ENCODE measurements at places on chromosomes 11 and 22.

DNA sequence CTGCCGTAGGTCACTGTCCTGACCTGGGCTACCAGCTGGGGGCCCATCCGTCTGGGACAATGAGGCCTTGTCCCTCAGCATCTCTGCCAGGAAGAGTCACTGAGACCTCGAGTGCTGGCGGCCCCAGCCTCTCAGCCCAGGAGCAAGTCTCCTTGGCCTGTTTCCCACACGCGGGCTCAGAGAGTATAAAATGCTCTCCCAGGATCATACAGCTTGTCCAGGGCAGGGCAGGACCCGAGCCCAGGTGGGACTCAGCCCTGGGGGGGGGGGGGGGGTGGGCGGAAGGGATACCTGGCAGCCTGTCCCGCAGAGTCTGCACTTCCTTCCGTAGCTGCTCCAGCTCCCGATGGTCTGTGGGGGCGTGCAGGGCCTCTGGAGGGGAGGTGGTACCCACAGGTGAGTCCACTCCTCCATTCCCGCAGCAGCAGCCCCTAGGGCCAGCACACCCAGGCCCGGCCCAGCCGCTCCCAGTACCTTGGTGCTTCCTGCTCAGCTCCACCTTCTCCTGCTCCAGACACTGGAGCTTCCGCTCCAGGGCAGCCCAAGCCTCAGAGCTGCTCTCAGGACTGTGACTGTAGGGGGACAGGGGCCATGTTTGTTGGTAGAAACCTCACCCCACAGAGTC, 7.9 kb downstream of the CDC42BPG start:
- no peak for DNase-seq

DNA sequence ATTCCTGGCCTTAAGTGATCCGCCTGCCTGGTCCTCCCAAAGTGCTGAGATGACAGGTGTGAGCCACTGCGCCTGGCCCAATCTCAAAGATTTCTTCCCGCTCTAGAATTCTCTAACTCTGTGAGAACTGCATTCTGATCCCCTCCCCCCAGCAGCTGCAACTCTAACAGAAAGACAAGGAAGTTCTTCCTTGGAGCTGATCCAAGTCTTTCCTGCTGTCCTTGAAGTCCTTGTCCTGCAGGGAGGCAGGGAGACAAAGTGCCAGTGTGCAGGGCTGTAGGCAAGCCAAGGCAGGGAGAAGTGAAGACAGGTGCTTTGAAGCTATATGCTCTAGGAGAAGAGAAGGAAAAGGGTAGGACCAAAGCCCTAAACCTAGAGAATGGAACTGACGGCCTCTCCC, 9.5 kb upstream of the GGA1 start:
- DNase-seq: no peak

DNA sequence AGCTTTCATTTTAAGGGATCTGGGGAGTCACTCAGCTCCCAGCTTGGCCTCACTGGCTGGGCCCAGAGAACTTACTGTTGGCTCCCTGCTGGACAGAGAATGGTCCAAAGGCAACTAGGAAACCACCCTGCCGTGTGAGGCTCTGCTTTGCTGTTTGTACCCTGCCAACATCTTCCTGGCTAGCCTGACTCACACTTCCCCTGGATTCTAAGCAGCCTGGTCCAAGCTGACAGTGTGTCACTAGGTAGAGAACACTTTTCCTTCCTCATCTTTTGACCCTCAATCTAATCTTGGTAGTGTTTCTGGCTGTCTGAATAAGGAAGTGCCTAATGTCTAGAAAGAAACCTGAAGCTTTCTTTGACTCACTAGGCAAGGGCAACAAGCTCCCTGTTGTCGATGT, 76.7 kb downstream of the FAR1 start:
- no peak for DNase-seq

GRCh38 chr11:35727140-35727539, 64.6 kb downstream of the TRIM44 start:
- no peak for DNase-seq

GRCh38 chr22:36930041-36930935, 16.9 kb downstream of the CSF2RB start:
- DNase-seq: no peak

DNA sequence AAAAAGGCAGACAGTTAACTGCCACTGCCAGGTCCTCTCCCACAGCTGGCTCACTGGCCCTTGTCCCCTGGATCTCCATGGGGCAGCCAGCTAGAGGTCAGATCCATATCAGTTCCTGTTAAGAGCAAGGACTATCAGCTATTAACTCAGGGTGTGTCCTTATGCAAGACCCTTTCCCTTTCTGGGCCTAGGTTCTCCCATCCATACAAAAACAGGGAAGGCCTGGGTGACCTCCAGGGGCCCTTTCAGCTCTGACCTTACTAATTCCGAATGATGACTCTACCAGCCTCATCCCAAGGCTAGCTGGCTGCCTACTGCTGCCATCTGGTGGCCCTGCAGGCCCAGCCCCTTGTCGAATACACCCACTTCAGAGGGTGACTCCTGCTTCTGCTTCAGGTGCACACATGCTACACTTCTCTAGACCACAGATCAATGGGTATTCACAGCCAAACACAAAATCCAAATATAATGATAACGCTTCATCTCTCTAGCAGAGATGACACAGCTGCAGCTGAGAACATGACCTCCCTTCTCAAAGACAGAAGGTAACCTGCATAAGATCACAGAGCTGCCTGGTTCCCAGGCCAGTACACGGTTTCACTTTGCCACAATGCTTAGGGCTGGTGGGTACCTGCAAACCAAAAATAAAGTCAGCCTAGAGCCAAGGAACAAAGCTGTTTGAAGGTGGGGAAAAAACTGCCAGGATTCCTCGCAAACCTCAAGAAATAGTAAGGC, 34.1 kb downstream of the SERGEF start:
- DNase-seq: peak; percentile 64

DNA sequence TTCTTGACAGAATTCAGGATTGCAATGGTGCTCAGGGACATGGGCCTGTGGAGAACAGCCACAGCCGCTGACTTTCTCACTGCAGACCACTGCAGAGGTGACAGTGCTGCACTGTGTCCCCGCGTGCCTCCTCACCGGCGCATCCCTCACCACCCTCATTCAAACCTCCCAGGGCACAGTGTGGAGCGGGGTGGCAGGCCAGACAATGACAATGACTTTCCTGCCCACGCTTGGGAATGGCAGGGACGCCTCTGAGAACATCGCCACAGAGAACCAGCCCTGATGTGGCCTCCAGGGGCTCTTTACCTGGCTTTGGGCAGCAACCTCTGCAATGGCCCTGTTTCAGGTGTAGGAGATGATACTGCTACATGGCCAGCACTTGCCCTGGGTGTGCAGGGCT, 65.7 kb downstream of the NCAPD3 start:
- DNase-seq: no peak

- no peak for DNase-seq
These were observed 613.5 kb downstream of the SOX6 start for GRCh38 chr11:15742626-15743519.

DNA sequence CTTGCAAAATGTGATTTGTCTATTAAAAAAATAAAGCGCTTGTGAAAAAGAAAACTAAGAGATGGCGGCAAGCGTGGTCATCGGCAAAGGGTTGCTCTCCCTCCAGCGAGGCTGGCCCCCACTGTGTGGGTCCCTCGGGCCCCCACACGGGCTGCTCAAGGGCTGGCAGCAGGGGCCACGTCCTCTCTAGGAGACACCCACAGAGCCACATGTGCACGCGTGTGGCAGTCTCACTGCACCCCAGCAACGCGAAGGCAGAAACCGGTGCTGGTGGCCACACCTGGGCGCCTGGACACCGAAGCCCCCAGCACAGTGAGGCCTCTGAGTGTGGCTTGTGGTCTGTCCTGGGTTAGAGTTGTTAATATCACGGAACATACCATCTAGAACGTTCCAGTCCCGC, 34.4 kb downstream of the TOLLIP start:
- no peak for DNase-seq

DNA sequence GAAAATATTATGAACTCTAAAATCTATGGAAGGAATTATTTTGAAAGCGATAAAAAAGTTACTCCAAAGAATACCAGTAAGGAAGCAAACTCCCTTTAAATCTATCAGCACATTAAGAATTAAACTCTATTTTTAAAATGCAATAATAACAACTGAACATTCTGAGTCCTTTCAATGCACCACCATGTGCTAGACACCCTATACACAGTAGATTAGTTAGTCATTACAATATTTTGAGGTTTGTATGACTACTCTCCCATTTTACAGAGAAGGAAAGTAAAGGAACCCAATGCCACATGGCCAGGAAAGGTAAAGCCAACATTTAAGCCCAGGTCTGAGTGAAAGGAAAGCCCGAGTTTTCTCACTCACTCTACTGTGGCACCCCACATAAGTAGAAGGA, 17.7 kb downstream of the JAML start:
- no peak for DNase-seq

GRCh38 chr11:2211113-2211971, 39.7 kb upstream of the TH start:
- DNase-seq: no peak

- DNase-seq: no peak
These were observed 361.8 kb downstream of the TENM4 start for GRCh38 chr11:79078999-79079398.

- DNase-seq: peak; percentile 21
These were observed 57.0 kb downstream of the RBFOX2 start for GRCh38 chr22:35971456-35972119.

DNA sequence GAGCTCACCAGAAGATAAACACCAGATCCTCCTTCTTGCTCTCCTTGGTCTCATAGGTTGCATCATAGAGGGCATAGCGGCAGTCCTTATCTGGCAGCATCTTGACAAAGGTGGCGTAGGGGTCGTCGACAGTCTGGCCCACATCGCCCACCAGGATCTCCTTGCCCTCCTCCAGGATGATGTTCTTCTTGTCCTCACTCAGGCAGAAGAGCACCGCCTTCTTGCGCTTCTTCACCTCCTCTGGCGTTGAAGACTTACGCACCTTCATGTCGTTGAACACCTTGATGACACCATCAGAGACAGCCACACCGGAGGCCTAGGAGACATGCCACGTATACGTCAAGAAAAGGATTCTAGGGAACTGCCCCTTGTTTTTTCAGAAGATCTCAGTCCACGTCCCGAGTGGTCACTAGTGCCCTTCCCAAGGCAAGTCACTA, 2.0 kb downstream of the CFL1 start:
- no peak for DNase-seq

GRCh38 chr11:101030692-101031091, 98.9 kb downstream of the PGR start:
- no peak for DNase-seq

DNA sequence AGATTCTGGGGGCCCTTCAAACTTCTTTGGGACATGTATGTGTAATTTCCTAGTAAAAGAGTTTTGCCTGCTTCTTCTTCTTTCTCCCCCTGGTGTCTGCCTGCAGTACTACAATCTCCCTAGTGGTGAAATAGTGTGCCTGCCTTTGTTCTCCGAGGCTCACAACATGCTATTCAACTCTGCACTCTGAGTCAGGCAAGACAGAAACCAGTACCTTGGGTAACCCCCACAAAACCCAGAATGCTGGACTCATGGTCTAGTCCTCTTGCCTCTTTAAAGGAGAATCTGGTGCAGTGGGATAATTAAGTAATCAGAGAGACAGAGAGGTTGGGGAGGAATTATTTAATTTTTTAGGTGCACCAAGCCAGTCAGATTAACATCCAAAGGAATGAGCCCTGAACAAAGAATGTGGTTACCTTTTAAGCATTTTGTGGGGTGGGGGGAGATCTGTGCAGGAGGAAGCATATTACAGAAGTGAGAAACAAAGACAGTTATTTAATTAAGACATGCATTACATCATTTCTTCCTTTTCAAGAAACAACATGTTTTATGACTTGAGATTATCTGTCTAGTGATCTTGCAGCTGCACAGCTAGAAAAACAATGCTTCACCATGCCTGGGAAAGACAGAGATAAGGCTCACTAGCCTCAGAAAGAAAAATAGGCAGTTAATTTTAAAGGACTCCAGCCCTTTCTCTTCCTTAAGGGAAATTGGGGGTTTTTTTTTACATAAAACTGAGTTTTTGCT, 11.0 kb upstream of the MS4A6A start:
- peak; percentile 52 for DNase-seq

DNA sequence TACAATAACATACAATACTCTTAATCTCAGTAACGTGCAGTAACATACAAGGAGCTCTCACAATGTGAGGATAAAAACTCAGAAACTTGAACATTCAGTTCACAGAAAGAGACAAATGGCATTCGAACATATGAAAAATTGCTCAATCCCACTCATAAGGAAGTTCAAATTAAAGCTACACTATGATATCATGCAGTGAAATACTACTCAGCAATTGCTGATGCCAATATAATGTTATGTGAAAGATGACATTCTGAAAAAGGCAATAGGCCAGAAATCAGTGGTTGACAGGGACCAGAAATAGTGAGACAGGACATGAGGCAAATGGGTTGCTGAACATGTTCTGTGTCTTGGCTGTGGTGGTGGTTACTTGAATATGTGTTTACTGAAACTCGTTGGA, 33.7 kb upstream of the PITPNB start:
- no peak for DNase-seq

- DNase-seq: no peak
These were observed 119.1 kb upstream of the CSNK2A3 start for GRCh38 chr11:11472106-11472505.

GRCh38 chr11:75667831-75668450, 897 bp downstream of the MAP6 start:
- peak; percentile 78 for DNase-seq

DNA sequence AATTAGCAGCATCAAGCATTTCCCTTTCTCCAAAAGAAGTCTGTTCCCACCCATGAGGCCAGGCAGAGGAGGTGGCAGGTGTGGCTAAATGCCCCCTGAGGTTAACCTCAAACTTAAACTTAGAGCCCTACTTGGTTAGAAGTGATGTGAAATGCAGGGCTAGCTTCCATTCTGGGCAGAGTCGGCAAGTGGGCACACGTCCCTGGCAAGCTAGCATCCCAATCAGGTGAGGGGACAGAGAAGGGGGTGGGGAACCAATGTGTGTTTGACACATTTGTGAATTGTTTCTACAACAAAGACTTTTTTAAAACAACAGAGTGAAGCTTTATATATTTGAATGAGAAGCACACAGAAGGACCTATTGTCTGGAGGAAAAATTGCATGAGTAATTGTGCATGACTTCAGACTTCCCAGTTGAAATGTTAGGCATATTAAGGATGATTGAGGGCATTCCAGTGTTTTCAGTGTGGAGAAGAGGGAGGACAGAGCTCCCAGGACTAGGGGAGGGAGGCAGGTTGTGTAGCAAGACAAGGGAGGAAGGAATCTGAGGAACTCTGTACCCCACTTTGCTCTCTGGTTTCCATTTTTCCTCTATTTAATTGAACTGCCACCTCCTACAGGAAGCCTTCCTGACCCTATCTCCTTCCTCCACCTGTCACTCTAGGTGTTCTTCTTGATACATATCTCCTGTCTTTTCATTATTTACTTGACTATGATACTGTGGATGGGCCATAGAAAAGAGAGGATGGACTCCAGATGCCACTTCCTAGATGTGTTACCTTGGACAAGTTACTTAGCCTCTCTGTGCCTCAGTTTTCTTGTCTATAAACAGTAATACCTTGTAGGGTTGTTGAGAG, 83.3 kb upstream of the PICALM start:
- no peak for DNase-seq

- no peak for DNase-seq
These were observed 31.6 kb downstream of the TTC12 start for GRCh38 chr11:113345978-113346377.

DNA sequence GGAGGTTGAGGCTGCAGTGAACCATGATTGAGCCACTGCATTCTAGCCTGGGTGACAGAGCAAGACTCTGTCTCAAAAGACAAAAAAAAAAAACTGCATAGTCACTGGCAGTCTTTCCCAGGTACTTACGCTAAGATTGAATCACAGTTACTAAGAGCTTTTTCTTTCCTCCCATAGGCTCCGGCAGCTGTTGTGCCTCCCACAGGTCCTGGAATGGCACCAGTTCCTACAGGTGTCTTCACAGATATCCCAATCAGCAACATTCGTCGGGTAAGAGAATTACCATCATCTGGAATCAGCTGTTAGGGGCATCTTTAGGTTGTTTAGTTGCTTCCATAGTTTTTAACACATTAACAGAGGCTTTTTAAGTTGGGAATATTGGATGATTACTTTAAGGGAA, 19.8 kb downstream of the DLAT start:
- no peak for DNase-seq
